ENCODE measurements at places on chromosomes 4 and X.

DNA sequence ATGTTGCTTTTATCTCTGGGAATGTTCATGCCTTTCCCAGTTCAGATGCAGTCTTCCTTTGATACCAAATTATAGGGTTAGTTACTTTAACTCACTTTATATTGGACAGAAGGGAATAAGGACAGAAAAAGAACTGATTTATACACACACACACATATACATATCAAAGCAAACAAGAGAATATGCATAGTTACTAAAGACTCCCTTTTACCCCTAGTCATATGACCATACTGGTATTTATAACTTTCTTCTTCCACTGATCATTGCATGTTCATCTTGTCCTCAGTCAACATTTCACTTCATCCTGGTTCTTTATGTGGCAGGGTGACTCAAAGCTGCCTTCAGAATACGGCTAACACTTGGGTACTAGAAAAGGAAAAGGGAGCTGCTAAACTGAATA lies 120.4 kb downstream of the PARM1 start:
- no peak for DNase-seq

- no peak for DNase-seq
Measured at GRCh38 chr4:168656055-168656660, 159.3 kb downstream of the PALLD start.

DNA sequence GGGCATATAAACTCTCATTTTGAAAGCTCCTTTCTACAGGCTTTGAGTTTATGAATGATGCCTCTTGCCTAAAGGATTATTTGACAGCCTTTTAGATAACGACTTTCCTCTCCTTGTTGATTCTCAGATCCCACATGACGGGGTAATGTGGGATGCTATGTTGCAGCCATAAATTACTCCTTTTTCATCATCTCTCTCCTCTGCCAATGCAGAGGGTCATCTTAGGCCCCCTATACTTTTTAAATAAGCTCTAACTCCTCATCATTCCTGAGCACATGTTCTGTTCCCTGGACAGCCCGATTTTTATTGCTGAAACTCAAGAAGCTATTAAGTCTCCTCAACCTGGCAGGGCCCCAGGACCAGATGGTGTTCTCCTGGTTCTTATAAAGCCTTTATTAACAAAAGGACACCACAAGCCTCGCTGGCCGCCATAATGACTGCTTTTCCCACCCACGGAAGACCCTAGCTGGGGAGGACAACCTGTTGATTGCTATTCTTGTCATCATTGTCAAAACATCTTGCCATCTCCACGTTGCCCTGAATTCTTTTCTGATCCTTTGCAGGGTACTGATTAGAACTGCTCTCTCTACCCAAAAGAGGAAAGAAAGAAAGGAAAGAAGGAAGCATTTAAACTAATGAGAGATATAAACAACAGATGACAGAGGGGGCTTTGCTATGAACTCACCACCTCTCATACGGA lies 150.7 kb downstream of the DHX15 start:
- no peak for DNase-seq

DNA sequence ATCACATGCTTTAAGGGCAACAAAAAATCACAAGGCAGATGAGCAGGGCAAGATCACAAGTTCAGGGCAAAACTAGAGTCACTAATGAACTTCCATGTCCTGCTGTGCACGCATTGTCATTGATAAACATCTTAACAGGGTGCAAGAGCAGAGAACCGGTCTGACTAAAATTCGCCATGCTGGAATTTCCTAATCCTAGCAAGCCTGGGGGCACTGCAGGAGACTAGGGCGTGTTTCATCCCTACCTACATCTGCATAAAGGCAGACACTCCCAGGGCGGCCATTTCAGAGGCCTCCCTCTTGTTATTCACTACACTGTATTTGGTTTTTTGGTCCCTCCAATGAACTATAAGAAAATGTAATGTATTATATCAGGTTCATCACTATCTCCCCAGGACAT lies 203.6 kb downstream of the ARHGEF9 start:
- DNase-seq = no peak

DNA sequence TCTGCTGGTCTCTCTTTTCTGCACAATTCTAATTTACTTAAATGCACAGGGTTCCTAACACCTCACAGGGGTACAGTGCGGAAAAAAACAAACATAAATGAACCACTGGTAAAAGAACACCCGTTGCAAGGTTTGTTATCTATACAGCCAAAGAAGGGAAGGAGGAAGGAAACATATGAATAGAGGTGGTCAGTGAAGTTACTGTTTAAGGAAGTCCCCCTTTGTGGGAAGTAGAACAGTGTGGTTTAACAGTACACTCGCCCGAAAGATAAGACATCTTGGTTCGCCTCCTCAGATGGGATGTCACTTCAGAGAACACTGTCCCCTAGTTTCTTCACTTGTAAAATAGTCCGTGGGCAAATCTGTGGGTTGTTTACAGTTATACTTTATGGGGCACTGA lies 57.5 kb downstream of the TEC start:
- DNase-seq = no peak

DNA sequence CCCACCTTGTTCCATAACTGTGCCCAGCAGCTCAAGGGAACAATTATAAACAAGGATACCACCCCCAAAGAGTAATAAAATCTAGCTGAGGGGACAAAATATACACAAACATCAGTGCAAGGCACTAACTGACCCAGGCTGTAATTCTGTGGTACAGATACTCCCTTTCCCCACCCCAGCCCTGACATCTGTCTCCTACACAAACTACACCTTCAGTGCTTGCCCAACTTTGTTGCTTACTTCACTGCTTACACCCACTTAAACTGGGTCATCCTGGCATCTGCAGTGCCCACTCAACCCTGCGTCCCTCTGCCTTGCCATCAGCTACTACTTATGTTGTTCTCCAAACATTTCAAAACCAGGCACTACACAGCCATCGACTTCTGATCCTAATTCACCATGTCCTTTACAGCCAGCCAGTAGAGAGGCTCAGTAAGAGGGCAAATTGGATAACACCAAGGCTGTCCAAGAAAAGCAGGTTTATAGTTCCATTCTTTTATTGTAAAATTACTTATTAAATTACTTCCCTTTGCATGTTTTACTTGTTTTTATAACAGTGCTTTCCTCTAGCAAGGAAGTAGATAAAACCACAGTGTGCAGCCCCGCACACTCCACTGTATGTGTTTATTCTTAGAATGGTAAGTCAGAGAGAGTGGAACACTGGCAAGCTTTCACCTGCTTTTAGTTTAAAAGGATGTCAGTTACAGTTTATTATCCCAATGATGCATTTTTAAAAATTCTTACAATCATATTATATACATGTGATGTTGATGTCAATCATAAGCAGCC lies 149.6 kb downstream of the INPP4B start:
- no peak for DNase-seq

DNA sequence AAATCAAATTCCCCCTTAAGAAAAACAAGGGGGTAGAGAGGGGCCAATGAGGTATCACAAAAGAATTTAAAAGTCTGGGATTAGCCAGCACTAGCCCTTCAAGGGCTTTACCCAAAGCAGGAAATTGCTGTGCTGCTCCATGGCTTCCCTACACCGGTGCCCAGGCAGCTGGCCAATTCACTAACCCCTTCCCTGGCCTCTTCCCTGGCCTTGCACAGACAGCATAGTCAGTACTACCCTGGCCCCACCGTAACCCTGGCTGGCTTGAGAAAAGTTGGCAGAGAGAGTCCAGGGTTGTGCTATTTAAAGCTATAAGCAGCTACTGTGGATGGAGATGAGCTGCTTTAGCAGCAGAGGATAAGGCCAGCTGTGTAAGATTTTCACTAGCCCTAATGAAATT lies 43.1 kb downstream of the ADAMTS3 start:
- no peak for DNase-seq

DNA sequence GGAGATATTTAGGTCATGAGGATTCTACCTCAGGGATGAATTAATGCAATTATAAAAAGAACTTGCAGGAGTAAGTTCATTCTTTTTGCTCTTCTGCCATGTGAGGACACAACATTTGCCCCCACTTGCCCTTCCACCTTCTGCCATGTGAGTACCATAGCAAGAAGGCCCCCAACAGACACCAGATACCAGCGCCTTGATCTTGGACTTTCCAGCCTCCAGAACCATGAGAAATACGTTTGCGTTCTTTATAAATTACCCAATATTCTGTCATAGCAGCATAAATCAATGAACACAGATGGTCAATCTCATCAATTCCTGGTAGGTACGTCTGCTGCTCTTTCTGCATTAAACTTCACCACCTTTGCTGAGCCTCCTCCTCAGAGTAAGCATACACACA lies 5.7 kb upstream of the SEPSECS start:
- DNase-seq = no peak

- no peak for DNase-seq
Measured at GRCh38 chrX:54695816-54696487, 102.1 kb downstream of the ITIH6 start.

- no peak for DNase-seq
Measured at GRCh38 chr4:140710908-140711622, 45.1 kb downstream of the TBC1D9 start.

GRCh38 chr4:152678841-152679240 lies 956 bp downstream of the TMEM154 start:
- DNase-seq = no peak

DNA sequence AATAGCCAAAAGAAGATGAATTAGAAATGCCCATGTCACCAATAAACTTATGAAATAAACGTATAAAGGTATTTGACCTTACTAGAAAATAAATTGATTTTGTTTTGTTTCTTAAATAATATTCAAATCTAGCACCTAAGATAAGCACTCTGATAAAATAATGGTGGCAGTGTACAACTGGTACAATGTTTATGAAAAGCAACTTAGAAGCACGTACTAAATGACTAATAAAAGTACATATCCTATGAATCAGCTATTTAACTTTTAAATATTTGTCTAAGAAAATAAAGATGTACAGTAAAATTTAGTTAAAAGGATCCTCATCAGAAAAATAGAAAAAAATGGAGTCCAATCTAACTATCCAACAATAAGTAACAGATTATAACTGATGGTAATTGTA lies 6.7 kb downstream of the MANBA start:
- no peak for DNase-seq

DNA sequence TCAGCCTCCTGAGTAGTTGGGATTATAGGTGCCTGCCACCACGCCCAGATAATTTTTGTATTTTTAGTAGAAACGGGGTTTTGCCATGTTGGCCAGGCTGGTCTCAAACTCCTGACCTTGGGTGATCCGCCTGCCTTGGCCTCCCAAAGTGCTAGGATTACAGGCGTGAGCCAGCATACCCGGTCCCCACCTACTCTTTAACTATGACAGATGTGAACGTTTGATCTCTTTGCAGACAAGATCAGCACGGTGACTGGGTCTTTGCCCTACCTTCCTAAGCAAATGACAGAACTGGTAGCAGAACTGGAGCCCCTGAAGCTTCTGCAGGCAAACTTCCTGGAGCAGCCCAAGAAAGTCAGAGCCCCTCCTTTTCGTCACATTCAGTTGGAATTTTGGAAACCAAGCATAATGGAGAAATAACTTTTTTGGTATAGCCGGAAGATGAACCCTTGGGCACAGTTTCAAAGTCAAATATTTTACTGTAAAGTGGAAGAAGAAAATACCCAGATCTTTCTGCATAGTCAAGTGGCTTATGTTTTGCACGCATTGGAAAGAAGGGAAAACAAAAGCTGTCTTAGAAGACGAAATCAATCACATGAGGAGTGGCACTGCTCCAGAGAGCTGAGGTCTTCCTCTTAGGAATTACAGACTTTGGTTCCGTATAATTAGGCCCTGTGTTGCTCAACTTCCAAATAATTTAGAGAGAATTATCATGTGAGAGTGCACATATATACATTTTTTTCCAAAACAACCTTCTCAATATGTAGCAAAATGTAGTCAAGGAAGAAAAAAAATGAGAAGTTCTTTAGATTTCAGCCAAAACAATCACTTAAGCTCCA lies 90.6 kb downstream of the SORBS2 start:
- no peak for DNase-seq

GRCh38 chr4:169268951-169269760 lies 1.6 kb downstream of the SH3RF1 start:
- DNase-seq = no peak

DNA sequence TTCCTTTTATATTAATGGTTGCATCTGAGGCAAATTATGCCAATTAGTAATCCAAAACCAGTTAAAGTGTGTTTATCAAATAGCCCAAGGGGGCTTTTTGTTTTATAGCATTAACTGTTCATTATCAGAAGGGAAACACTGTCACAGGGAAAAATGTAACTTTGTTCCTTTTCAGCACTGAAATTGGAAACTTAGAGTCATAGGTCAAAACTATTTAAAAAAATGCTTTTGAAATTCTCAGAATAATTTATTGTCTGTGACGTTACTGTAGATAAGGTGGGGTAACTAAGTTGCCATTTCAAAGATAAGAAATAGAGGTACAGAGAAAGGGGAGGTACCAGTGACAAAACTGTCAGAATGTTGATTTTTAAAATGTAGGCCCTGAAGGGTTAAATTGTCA lies 129.3 kb downstream of the AKAP4 start:
- no peak for DNase-seq

GRCh38 chr4:95506264-95506663 lies 42.5 kb downstream of the UNC5C start:
- DNase-seq = no peak

DNA sequence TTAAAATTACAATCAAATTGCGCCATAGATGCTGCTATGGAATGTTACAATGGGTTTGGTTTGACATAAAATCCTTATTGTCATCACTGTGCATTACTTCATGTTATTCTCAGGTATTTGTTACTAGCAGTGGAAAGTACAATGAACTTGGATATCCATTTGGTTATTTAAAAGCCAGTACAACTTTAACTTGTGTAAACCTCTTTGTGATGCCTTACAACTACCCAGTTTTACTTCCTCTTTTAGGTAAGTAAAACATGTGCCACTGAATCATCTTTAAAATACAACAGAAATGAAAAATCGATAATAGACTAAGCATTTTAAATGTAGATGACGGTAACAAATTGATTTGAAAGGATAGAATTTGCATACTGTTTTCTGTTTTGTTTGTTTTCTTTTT lies 35.6 kb downstream of the INTS6L start:
- DNase-seq = no peak

- DNase-seq = no peak
Measured at GRCh38 chr4:77721073-77721472, 98.1 kb downstream of the CNOT6L start.

GRCh38 chr4:26987191-26987590 lies 126.5 kb downstream of the STIM2 start:
- no peak for DNase-seq

- DNase-seq = no peak
Measured at GRCh38 chrX:28303486-28303885, 283.8 kb upstream of the IL1RAPL1 start.

DNA sequence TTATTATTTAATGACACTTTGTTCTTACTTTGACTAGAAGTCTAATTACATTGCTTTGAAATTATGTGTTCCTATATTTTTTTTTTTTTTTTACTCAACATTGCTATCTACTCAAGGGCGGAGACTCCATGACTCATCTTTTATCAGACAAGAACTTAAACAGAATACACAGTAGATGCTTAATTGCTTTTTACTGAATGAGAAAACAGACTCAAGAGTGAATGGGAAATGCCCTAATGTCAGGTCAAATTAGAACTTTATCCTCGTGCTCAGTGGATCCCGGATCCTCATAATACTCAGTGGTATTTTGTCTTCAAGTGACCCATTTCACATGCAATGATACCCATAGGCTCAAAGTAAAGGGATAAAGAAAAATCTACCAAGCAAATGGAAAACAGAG lies 954.5 kb upstream of the IGFBP7 start:
- no peak for DNase-seq
